ENCODE measurements at places on chromosomes 12 and 14.
A peak's percentile ranks its signal among the peaks of the same experiment; 100 is the strongest.

DNA sequence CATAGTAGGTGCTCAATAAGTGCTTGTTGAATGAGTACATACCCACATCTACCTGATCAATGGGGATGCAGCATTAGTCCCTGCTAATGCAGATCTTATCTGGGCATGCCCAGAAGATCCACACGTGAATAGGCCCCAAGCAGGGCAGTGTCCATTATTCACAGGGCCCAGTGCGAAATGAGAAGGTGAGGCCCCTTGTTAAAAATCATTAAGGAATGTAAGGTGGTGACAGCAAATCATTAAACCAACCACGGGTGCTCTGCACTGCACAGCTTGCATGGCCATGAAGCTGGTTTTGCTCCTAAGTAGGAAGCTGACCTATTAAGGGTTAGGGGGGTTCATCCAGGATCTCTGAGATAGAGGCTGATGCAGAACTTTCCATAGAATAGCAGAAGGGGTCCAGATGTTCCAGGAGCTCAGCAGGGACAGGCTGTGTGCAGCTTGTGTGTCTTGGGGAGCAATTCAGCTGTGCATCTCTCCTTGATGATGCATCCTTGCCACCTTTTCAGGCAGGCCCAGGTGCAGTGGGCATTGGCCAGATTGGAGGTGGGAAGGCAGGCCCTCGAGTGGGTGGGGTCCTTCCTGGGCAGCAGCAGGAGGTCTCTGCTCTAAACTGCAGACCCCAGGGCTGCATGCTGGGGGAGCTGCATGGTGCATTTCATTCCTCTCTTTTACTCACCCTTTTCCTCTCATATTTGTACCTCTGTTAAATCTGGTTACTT is 231.3 kb upstream of the PWP1 start:
- DNase-seq, result no peak

DNA sequence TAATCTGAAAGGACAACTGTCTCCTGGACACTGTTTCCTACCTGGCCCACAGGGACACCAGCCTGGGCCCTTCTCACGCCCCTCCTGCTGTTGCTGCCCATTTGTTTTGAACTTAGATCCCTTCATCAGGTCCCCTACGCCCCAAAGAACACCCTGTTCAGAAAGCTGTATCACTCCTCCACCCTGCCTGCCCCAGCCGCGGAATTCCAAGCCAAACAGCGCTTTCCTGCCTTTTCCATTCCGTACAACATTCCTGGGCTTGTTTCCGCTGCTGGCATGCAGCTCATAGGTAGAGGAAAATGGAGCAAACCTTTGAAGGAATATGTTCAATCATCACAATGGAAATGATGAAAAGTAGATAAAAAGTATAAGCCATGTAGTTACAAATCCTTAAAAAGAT is 12.8 kb upstream of the GSG1 start:
- DNase-seq, result no peak

DNA sequence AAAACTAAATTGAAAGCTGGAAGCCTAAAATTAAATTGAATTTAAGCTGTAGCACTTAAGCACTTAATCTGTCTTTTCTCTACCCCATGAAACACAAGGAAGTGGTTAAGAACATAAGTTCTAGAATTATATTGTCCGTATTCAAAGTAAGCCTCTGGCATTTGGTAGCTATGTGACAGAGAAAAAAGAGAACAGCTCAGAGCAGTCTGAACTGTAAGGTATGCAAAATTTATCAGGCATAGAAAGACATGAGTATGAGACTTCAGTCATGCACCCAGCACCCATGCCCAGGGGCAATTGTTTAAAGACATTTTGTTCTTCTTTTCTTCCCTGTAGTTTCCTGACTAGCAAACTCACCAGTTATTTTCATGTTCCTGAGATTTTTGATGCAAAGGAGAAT is 116.7 kb downstream of the KCNMB4 start:
- no peak for DNase-seq

GRCh38 chr12:47075192-47076084 is 4.0 kb upstream of the PCED1B start:
- no peak for DNase-seq

- peak; percentile 66 for DNase-seq
Observed at GRCh38 chr14:24673534-24674203, 39.7 kb upstream of the GZMB start.

DNA sequence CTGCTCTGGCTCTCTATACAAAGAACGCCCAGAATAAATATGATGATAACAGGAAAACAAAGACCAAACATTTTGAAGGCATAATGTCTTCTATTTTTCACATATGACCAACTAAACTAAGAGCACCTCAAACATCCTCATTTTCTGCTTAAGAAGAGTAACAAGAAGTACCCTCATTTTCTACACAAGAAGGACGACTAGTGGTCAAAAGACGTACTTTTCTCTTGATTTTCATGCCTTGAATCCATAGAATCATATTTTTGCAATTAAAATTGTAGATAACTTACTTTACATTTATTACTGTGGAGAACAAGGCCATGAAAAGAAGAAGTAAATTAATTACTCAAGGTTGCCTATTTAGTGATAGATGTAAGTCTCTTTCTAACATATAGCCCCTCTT is 358.6 kb downstream of the DUSP6 start:
- no peak for DNase-seq

GRCh38 chr12:103806803-103807202 is 34.2 kb downstream of the NT5DC3 start:
- no peak for DNase-seq

- DNase-seq, result no peak
Observed at GRCh38 chr12:47730341-47730744, 5.1 kb upstream of the ENDOU start.

GRCh38 chr12:12502815-12503151 is 59.9 kb downstream of the DUSP16 start:
- no peak for DNase-seq

GRCh38 chr12:100699209-100699608 is 95.4 kb upstream of the ANO4 start:
- no peak for DNase-seq

DNA sequence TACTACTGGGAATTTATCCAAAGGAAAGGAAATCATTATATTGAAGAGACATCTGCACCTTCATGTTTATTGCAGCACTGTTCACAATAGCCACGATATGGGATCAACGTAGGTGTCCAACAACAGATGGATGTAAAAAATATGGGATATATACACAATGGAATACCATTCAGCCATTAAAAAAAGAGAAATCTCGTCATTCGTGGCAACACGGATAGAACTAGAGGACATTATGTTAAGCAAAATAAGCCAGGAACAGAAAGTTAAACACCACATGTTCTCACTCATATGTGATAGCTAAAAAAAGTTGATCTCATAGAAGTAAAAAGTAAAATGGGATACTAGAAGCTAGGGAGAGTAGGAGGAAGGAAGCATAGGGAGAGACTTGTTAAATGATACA is 82.9 kb upstream of the CLMN start:
- DNase-seq, result no peak

- DNase-seq, result no peak
Observed at GRCh38 chr12:59075141-59075540, 154.8 kb upstream of the LRIG3 start.

DNA sequence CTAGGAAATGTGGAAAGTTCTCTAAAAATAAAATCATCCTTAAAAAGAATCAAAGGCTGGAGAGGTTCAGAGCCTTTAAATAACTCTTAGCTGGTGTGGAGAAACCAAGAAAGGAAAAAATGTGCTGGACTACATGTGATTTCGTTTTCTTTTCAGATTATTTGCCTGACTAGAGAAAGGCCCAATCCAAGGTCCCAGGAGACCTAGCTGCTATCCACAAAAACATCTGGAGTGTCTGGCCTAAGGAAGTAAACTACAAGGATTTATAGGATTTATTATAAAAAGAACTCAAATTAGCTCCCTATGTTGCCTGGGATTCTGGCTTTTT is 774 bp upstream of the TMEM30B start:
- no peak for DNase-seq

- DNase-seq, result no peak
Observed at GRCh38 chr12:24596768-24597388, 352.0 kb downstream of the BCAT1 start.

GRCh38 chr14:44701563-44702263 is 194.6 kb upstream of the FSCB start:
- no peak for DNase-seq

- no peak for DNase-seq
Observed at GRCh38 chr12:57605811-57606311, 1.2 kb downstream of the DTX3 start.

DNA sequence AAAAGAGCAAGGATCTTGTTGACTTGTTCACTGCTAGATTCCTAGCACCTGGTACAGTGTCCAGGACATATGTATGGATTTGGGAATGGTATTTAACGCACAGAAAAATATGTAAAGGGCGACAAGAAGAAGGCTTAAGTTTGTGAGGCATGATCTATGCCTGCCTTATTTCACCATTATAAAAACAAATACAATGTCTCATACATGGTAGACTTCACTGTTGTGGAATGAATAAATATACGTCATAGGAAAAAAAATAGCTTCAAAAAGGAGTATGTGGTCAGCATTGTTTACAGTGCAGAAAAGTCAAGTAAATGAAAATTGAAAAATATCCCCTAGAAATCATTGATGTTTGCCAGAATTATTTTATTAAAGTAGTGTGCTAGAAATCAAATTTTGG is 30.0 kb downstream of the HCFC2 start:
- DNase-seq, result no peak

GRCh38 chr14:49240383-49240782 is 345.8 kb downstream of the RPS29 start:
- DNase-seq, result no peak

- DNase-seq, result no peak
Observed at GRCh38 chr12:132954471-132955048, 1.5 kb downstream of the ZNF605 start.

- DNase-seq, result no peak
Observed at GRCh38 chr12:45707241-45707857, 22.2 kb upstream of the ARID2 start.

- no peak for DNase-seq
Observed at GRCh38 chr14:33696165-33696564, 254.7 kb downstream of the EGLN3 start.

DNA sequence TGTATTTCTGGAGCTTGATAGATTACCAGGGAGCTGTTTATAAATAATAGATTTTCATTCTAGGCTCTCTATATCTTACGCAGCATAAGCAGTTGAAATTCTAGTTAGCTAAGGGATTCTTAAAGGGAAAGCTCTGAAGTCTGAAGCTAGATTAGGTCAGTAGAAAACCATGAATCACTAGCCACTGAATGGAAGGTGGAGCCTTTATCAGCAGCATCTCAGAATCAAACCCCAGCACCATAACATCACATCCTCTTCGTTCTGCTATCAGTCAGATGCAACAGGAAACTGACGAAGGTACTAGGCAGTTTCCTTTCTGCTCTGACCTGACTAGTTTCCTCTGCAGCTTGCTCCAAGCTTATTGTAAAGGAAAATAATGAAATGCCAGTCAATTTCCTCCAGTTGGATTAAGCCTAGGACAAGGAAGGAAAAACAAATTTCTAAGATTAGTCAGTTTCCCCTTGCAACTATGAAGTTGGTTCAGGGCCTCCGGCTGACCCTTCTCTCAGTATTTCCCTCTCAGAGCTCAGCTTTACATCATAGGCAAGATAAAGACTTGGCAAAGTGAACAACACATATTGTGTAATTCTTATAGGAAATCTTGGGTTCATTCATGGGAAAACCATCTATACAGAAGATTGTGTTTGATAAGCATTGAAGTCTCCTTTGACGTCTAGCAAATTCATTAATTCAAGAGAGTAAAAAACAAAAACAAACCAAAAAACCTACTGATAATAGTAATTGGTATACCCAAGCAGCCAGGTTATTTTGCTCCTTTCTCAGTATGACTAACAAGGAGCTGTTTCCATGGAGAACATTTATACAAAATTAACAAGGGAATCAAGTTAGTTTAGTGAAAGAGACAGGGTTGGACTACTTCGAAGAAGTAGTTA is 43.4 kb upstream of the CFAP54 start:
- peak; percentile 46 for DNase-seq

DNA sequence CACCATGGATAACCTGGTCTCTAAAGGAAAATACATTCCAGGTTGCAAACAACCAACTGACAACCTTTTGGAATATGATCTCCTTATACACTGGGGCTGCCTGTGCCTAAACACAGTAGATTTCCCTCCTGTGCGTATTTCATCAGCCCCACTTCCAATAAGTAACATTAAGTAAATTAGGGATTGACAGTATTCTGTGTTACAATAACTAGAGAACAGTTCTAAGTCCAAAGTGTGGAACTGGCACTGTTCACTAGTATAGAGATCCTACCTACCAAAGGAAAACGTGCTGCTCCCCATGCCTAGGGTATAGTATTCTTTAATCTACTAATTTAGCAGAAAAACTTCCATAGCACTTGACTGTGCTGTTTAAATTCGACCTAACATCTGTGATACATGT is 82.8 kb downstream of the SLC38A1 start:
- DNase-seq, result no peak

GRCh38 chr12:84375449-84376170 is 537.0 kb downstream of the SLC6A15 start:
- DNase-seq, result no peak

GRCh38 chr12:115002434-115002833 is 318.5 kb upstream of the TBX3 start:
- DNase-seq, result no peak

- no peak for DNase-seq
Observed at GRCh38 chr12:6494968-6495367, 1.1 kb downstream of the NCAPD2 start.

DNA sequence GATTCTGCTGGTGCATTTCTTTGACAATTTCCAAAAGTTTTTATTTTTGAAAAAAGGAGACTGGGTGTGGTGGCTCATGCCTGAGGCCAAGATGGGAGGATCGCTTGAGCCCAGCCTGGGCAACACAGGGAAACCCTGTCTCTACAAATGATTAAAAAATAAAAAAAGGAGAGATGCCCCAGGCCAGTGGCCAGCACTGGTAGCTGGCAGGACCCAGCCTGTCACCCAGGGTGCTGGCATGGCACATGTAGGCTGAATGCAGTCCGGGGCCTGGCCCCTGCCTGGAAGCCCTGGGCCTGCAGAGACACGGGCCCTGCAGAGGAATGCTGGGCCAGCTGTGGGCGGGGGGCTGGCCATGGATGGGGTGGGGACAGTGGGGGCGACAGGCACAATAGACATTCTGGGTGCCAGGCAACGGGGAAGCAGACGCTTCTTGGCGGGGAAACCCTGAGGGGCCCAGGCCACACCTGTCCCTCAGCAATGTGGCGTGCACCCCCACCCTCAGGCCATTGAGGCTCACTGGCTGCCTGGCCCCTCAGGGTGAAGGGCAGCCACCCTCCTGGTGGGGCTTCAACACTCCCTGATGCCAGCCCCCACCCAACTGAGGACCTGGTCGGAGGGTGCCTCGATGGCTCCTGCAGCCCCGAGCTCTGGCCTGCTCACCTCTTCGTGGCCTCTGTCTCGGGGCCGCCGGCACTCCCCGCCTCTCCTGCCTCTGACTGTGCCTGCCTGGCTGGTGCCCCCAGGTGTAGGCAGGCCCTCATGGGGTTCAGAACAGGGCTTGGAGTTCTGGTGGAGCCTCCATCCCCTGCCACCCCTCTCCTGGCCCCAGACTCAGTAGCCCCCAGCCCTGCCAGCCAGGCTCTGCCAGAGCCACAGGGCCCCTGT is 12.1 kb downstream of the TRMT61A start:
- no peak for DNase-seq

DNA sequence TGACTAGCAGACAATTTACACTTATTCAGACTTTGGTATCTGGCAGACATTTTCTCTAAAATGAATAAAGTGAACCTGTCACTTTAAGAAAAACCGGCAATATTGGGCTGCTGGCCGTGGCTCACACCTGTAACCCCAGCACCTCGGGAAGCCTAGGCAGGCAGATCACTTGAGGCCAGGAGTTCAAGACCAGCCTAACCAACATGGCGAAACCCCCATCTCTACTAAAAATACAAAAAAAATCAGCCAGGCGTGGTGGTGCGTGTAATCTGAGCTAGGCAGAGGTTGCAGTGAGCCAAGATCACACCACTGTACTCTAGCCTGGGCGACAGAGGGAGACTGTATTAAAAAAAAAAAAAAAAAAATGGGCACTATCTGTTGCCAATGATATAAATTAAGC is 11.5 kb downstream of the DUSP16 start:
- DNase-seq, result no peak

Data from stimulated activated CD4-positive, alpha-beta T cell treated with anti-CD3 and anti-CD28 coated beads, Interleukin-2, amount 100 ng/mL, for 4 hours (primary cell).